ENCODE measurements at places on chromosomes 16 and 17. TPM values are rescaled to one million over a fixed set of nuclear protein-coding genes. Genes with fewer than 3 reads are reported as not detected.

Gene ZFP3
- 0.98 TPM for total RNA-seq

Gene OTOA
- 0.10 TPM for total RNA-seq

Gene ATP2C2
- total RNA-seq: 0.31 TPM

Gene CDH1
- 4.3 TPM for total RNA-seq

Gene KRTAP3-2
- total RNA-seq: 0.26 TPM

Gene CDK3
- 2.8 TPM for total RNA-seq

Gene LRRC36
- total RNA-seq: not detected

Gene COPZ2
- 11.4 TPM for total RNA-seq

Gene TPSD1
- total RNA-seq: not detected

Gene TPSG1
- total RNA-seq: not detected

Gene SEZ6
- total RNA-seq: not detected

Gene SLC38A8
- not detected for total RNA-seq

Gene MYH11
- 0.05 TPM for total RNA-seq

Gene CD19
- not detected for total RNA-seq
